ENCODE measurements at places on chromosomes 7 and 10.

- no peak for DNase-seq
These were observed 7.5 kb downstream of the MRPL43 start for GRCh38 chr10:100979791-100980272.

DNA sequence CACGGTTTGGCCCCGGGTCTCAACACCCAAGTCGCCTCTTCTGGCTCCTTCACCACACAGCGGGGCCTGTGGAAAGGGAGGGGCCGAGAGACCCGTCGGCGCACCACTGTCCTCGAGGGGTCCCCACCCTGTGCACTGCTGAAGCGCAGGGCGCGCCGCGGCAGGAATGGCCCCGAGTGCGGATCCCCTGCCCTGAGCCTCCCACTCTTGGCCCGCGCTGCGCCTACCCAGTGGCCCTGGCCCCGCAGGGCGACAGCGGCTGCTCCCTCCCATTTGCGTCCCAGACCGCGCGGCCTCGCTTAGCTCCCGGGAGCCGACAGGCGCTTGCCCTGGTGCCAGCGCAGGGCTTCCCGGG lies 2.1 kb upstream of the SFMBT2 start:
- DNase-seq: no peak

- DNase-seq: no peak
These were observed 22.2 kb downstream of the CREB5 start for GRCh38 chr7:28434510-28434909.

- no peak for DNase-seq
These were observed 35.2 kb upstream of the HSPB1 start for GRCh38 chr7:76267107-76267893.

DNA sequence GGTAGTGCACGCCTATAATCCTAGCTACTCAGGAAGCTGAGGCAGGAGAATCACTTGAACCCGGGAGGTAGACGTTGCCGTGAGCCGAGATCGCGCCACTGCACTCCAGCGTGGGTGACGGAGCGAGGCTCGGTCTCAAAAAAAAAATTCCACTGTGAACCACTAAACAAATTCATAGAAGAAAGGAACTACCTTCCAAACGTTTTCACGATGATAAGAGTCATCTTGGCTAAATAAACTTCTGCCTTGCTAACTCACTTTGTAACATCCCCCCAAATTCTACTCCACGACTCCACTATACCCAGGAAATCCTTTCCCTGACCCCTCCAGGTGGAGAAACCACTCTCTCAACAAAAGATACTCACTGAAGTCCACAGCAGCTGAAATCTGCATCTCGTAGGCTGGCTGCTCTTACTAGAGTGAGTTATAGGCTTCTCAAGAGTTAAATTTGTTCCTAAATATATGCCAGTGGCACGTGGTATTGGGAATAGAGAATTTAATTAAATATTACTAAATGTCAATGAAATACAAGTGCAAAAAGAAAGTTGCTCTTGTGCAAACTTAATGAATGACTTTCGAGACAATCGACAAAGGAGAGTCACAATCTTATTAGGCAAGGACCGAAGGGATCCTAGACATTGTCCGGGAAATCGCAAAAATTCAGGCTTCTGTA lies 1.6 kb upstream of the GTF2I start:
- no peak for DNase-seq

DNA sequence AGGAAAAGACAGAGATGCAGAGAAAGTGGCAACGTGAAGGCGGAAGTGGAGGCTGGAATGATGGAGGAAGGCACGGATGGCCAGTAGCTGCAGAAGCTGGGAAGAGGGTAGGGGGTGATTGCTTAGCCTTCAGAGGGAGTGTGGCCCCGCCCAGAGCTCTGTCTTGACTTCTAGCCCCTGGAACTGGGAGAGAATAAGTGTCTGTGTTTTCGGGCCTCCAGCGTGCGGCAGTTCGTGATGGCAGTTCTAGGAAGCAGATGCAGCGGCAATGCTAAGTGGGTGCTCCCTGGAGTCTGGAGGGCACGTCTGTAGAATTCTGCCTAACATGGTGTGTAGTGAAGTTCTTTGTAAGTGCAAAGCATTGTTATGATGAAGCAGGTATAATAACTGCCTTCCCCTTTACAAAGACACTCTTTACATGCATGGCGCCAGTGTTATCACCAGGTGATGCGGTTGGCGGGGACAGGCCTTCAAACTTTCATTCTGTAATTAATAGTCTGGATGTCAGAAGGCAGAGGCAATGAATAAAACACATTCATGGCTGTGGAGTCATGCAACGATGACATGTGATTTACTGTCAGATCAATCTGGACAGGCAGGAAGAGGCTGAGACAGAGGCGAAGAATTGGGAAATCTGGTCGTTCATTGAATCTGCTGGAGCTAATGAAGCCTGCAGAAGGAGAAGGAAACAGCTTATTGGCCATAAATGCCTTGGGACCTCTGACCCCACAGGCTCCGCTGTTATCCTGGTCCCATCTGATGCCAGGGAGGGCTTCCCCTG lies 228.6 kb downstream of the GLRX3 start:
- no peak for DNase-seq

GRCh38 chr10:8065651-8066050 lies 11.2 kb downstream of the GATA3 start:
- DNase-seq: no peak

GRCh38 chr7:50531401-50531911 lies 33.7 kb downstream of the DDC start:
- no peak for DNase-seq

GRCh38 chr10:108465871-108466641 lies 1301.5 kb upstream of the SORCS1 start:
- DNase-seq: no peak

DNA sequence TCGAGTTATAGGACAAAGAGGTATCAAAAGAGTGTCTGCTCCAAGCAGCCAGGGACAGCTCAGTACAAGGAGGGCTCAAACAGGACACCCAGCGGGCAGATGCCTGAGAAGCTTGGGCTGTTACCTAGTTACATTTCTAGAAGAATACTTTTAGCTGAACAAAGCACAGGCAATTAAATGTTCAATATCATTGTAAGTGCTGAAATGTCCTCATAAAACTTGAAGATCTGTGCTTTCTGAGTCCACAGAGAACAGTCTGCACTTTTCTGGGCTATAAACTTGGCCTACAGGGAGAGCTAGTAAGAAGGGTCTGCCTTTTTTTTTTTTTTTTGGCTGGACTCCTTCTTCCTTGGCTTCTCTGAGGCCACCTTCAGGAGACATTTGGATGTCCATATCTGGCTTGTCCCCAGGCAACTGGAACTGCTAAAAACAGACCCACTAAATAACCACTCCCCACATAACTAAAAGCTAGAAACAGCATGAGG lies 123.2 kb downstream of the SLC16A9 start:
- DNase-seq: no peak

DNA sequence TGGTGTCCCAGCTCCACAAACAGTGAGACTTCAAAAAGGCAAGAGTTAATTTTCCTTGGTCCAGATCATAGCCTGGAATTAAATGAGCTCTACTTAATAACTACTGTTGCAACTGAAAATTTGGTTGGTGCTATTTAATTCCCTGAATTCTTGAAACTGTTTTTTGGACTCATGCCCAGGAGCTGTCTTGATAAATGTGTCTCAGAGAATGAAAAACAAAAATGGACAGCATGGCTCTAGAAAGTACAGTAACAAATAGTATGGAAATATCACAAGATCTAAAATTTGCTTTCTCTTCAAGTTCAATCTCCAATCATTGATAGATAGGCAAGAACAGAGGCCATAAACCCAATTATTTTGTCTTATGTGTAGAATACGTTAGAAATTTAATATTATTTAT lies 42.5 kb downstream of the CCDC71L start:
- no peak for DNase-seq

- DNase-seq: no peak
These were observed 85.9 kb downstream of the MDFIC start for GRCh38 chr7:115007751-115008150.

DNA sequence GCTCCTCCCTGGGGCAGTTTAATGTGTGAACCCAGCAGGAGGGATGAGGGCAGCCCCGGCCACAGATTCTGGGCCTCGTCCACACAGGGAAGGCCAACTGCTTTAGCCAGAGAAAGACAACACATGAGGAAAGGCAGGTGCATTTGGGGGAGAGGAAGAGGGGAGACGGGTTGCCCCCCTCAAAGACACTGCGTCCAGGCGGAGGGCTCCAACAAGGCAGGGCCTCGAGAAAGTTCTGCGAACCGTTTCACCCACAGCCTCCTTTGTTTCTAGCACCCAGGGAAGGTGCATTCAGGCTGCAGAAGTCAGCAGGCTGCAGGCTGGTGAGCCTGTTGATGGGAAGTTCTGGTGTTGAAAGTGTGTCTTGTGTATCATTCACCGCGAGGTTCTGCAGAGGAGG lies 10.1 kb downstream of the FOXL3 start:
- no peak for DNase-seq

DNA sequence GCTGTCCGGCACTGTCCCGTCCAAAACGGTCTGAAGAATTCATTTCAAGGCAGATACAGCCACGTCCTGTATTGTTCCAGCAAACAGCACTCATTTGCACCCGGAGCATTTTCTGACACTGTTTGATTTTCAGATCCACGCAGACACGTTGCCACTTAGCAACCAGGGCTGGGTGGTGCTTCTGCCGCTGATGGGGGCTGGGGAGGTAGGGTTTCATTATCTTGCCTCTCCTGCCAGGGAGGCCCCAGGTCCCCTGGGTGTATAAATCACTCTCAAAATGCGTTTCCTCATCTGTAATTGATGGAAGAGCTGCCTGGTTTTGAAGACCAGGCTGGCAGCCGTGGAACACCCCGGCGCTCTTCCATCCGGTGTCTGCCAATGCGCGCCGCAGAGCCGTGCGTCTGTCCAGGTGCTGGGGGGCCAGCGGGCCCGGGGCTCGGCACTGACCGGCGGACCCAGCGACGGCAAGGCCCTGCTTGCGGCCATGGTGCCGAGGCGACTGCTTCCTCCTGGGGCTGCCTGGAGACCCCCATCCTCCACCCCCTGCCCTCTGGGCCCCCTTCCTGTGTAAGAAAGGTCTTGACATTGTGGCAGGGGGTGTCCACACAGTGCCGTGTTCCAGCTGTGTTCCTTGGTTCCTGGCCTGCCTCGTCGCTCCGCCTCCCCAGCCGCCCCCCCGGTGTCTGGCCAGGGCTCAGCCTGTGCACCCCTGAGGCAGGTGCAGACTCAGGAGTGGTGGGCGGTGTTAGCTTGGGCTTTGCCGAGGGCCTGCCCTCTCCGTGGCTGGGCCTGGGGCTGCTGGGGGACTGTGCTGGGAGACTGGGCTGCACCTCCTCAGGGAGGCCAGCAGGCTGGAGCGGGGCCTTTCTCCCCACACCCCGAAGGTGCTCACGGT lies 16.6 kb downstream of the ADGRA1 start:
- DNase-seq: no peak

DNA sequence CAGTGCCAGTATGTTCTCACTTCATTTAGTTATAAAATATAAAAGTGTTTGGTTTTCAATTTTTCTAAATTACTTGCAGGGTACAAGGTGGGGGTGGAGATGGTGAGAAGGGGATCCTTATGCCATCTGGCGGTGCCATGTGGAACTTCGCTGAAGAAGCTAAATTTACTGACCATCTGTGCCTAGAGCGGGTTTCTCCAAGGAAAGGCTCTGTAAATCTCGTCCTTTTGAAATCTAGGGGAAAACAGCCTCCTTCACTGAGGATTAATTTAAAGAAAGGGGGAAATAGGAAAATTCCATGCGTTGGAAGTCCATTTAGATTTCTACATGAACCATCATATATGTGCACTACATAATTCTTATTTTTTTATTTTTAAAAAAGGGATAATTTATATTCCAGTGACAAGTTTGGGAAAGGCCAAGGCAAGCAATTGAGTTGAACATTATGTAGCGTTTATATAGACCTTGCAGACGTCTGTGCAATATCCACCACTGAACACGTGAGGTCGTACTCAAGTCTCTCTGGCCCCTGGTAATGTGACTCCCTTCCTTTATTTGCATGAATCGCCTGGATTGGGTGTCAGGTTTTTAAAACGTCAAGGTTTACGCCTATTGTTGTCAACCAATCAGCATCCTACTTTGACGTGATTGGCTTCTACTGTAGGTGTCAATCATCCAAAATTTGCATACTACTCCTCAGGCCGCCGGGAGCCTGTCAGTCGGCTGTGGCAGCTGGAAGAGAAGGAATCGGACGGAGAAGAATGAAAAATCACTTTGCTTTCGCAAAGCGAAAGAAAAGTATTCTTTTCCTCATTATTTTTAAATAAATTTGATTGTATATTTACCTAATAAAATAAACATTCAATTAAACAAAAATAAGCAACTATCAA lies 297.1 kb upstream of the NFE2L3 start:
- peak; percentile 99 for DNase-seq

DNA sequence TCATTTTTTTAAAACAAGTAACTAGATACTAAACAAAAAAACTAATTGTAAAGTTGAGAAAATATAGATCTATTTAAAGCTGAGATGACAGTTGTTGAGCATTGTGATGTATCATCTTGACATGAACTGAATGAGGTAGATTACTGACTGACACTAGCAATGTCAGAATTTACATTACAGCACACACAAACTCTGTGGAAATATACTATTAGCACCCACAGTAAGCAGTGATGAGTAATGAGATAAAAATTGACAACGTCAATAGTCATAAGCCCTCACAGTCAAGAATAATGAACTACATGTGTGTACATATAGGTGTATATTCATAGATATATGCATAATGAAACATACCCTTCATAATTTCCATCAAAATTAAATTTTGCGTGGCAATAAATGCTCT lies 368.4 kb downstream of the TFEC start:
- no peak for DNase-seq

DNA sequence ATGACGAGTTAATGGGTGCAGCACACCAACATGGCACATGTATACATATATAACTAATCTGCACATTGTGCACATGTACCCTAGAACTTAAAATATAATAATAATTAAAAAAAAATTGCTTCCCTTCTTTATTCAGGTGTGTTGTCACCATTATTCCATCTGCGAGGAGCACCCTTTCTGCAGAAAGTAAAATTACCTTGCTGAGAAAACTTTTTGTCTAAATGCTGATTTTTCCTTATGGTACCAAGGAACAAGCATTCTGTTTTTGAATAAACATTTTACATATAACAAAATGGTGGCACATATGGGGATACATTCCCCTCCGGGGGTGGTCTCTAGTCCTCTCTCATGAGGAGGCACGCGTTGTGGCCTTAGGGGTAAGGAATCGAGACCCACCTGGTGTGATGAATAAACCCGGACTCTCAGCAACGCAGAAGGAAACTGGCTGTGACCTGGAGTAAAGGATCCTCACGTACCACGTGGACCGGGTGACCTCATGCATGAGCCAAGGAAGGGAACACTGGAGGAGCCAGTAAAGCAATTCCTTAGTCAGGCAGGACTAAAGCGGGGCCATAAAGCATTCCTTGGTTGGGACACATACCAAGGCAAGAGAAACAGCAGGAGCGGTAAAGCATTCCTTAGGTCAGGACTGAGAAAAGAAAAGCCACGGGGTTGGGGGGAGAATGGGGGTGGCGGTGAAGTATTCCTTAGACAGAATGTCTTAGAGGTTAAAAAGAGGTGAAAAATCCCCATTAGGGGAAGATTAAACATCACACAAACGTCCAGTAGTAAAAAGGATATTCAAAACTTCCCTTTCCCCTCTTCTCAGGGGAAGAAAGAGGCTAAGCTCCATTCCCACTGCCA lies 20.8 kb upstream of the OPTN start:
- no peak for DNase-seq
